Caudate nucleus (tissue), 63 donors: ENCODE measurements at places on chromosomes 13 and 19.
A peak's percentile ranks its signal among the peaks of the same experiment; 100 is the strongest.

DNA sequence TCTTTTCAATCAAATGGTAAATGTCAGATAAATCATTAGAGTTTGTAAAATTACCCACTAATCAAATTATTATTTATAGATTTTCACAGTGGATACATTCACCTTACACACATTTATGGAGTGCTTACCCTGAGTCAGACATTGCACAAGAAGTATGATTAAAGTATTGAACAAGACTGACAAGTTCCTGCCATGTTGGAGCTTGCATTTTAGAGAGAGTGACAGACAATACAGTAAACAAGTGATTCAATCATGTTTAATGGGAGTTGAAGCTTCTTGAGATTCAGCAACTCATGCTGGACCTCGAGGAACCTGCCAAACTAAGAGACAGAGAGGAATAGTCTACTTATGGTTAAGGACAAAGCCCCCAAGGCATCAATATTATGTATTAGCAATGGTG, 487.8 kb downstream of the PCDH17 start:
- no peak for DNase-seq

DNA sequence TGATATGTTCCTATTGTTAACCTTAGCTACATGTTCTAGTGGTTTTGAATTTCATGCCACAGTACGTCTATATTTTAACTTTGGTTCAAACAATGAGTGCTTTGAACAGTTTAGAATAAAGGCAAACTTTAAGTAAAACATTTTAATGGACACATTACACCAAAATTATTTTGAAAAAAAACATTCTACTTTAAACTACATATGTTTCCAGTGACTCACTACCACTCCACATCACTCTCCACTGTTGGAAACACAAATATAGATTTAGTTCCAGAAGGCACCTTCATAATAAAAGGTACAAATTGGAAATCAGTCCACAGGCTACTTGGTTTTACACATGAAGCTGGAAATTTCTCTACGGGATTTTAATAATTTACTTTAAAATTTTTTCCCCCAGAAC, 373.5 kb downstream of the MYO16 start:
- DNase-seq, result no peak

DNA sequence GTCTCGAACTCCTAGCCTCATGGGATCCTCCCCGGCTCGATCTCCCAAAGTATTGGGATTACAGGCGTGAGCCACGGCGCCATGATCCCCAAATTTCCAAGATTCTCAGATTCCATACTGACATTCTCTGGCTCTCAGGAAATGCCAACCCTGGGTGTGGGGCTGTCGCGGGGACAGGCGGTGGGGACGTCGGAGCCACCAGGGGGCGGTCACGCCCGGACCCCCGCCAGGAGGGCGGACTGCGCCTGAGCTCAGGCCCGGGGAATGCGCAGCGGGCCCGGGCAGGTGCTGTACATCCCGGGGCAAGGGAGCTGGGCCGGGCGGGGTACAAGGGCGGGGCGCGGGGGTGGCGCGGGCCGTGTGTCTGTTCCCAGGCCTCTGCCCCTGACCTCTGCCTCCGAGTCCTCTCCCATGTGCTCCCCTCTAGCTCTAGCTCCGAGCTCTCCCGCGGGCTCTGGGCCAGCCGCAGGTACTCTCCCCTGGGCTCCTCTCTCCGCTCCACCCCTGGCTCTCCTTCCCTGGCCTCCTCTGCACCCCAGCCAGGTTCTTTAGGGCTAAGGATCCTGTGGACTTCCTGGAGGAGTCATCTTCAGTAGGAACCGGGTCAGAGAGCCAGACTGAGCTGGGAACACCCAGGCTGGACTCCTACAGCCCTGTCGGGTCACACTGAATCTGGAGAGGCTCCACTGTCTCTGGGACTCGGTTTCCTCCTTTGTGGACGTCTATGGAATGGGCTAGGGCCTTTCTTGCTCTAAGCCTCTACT, 2.4 kb downstream of the PPP1R13L start:
- DNase-seq, result no peak

DNA sequence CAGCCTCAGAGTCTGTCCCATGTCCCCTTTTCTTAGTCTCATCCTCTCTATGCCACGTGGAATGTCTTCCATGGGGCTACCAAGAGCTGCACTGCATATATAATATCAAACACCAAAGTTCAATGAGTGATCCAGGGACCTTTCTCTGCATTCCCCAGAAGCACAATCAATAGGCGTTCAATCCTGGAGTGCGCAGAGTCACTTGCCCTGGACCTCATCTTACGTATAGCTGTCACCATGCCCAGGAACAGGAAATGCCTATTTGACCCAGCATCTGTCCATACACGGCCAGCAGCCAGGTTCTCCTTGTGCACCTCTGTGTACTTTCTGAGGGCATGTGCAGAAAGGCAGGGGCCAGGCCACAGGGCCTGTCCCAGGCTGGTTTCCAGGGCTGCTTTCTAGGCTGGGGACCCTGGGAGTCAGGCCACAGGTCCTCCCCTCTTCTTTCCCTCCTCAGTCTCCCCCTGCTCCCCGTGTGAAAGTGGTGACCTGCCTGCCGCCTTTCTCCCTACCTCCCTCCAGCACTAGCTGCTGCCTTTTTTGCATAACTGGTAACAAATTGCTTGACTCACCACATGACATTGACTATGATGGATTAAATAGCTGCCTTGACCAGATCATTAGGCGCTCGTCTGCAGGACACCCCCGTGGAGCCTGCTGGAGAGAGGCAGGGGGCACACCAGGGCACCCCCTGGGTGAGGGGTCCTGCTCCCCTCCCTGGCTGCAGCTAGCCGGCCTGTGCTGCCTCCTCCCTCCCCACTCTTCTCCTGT, 222.0 kb downstream of the ZNF536 start:
- no peak for DNase-seq

GRCh38 chr19:16764793-16765433, 45.3 kb downstream of the NWD1 start:
- no peak for DNase-seq

DNA sequence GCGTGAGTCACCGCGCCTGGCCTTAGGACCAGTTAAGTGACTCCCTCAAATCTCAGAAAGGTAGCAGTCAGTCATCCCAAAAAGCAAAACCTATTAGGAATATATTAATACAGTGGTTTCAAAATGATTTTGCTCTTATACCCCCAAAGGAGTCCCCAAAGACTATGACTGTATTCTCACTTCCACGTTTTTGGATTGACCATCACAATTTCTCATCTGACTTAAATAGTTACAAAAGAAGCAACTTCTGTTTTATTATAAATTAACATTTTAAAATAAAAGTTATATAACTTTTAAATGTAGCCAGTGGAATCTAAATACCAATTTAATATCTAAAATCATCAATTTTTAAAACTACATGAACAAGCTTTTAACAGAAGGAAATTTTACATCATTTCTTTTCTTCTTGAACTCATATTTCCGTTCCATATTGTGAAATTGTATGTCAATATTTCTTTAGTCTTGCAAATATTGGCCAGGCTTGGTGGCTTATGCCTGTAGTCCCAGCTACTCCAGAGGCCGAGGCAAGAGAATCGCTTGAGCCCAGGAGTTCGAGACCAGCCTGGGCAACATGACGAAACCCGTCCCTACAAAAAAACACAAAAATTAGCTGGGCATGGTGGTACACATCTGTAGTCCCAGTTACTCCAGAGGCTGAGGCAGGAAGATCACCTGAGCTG, 1.5 kb upstream of the SPART start:
- no peak for DNase-seq

DNA sequence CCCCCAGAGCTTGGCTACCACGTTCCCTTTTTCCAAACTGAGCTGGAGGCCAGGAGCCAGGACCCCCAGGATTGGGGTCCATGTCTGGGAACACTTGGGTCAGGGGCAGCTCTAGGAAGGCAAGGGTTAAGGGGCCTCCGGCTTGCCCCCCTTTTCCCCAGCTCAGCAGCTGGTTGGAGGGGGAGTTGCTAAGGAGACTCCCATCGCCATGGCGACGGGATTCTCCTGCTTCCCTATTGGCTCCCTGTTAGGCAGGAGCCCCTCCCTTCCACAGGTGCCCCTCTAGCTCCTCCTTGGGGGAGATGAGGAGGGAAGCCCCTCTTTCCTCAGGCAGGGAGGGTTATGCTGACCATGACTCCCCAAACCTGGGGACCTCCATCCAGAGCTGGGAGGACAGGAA, 33.9 kb downstream of the PDE4A start:
- DNase-seq, result peak; percentile 12

DNA sequence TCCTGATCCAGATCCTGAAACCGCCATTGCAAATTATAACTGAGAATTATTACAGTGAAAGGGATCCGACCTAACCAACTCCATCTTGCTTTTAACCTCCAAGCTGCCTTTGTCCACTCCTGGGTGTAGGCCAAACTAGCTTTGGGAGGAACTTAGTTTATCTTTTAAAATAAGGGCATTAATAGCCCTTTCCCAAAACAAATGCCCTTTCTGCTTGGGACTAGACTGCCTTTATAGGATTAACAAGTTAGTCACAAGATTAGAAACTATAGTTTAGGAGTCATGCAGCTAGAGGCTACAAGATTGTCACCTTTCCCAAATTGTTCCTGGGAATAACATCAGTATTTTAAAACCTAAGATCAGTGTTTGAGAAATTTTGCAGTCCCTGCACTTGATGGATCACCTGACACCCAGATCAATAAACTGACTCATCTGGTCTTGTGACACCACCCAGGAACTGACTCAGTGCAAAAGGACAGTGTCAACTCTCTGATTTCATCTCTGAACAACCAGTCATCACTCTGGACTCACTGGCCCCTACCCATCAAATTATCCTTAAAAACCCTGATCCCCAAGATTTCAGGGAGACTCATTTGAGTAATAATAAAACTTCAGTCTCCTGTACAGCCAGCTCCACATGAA, 4.1 kb upstream of the ZNF841 start:
- no peak for DNase-seq

DNA sequence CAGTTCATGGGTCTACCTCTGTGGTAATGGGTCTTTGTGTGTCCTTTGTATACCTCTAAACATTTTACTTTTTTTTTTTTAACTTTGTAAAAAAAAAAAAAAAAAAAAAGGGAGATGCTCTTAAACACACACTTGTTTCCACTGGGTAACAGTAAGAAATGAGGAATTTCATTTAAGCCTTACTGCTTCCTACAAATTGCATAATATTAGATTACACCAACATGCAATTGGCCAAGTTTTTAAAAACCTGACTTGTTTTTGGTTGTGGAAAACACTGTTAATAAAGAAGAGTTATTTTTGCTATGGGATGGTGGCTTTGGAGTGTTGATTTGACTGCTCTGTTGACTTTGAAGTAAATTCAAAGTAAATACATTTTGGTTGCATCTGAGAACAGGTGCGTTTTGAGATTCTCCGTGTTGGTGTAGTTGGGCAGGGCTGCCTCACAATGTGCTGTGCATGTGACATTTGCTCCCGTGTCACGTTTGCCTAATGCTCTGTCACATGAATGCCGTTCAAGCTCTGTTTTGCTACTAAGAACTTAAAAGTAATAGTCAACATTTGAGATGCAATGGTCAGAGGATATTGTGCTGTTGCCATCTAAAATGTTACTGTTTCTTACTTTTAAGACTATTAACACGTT, 202.4 kb downstream of the LMO7 start:
- DNase-seq, result no peak

- DNase-seq, result no peak
These were observed 28.3 kb upstream of the GARRE1 start for GRCh38 chr19:34226036-34226435.

GRCh38 chr19:45514376-45515051, 7.2 kb downstream of the VASP start:
- DNase-seq, result no peak

DNA sequence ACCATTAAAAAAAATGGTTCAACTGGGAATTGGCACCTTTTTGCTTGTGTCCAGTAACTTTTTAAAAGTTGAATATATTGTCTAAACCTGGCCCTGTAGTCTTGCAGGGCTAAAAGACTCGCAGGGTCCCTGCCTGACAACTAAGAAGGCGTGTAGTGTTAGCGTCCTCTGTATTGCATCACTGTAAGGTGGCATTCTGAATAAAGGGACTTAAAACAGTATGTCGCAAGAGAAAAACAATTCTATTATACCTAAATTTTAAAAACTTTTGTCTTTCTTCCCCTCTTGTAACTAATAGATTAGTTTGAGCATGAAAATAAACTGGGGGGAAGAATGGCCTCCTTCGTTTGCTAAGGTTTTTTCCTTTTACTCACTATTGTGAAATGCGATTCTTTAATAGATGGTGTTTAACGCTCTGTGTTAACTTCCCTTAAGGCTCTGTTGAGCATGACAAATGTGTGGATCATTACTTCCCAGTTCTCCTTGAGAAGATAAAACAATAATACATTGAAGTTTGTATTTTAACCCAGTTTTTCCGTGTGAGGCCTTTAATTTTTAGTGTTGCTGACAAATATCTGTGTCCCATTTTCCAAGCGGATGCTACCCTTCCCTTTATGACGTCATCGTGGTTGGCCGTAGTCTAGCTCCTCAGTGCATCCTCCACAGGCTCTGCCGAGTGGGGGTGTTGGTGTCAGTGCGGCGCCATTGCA, 134.6 kb downstream of the KATNAL1 start:
- no peak for DNase-seq

GRCh38 chr13:75739244-75739868, 103.2 kb downstream of the LMO7 start:
- DNase-seq, result no peak

GRCh38 chr19:44772959-44773358, 4.7 kb upstream of the CBLC start:
- no peak for DNase-seq

DNA sequence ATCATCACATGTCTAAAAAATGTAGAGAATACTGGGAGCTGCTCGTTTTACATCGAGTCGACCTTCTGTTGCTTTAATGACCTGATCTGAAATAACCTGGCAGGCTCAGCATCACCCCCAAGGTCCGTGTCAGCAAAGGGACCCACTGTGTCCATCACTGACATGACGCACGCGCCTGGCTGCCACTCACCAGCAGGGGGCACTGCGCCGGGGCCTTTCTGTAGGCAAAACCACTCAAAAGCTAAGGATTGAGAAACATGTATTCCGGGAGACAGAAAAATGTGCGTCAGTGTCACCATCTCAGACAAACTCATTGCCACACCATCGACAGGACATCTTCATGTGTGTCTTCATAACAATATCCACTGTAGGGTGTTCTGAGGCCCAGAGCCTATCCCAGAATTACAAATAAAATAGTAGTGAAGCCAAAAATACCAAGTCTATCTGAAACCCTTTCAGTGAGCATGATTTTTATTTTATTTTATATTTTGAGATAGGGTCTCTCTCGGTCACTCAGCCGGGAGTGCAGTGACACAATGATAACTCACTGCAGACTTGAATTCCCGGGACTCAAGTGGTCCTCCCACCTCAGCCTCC, 130.3 kb upstream of the LSM14A start:
- peak; percentile 4 for DNase-seq

GRCh38 chr13:30868799-30869470, 37.1 kb upstream of the MEDAG start:
- DNase-seq, result no peak

GRCh38 chr19:39768786-39769185, 9.9 kb upstream of the LEUTX start:
- no peak for DNase-seq

- DNase-seq, result peak; percentile 24
These were observed 34.2 kb downstream of the THSD1 start for GRCh38 chr13:52371736-52372247.

- no peak for DNase-seq
These were observed at the start of gene ZNF792 for GRCh38 chr19:34963573-34964406. TSS of gene ZNF792 (minus strand) at chr19:34964229. CDS start at chr19:34963662, 567 bp downstream.

- no peak for DNase-seq
These were observed 6.8 kb downstream of the LILRA1 start for GRCh38 chr19:54600212-54600611.

GRCh38 chr13:24995225-24995804, 100.6 kb upstream of the PABPC3 start:
- no peak for DNase-seq

- DNase-seq, result no peak
These were observed 484 bp upstream of the MUC16 start for GRCh38 chr19:9010693-9011092.
